ENCODE measurements at places on chromosomes 3 and 15.

DNA sequence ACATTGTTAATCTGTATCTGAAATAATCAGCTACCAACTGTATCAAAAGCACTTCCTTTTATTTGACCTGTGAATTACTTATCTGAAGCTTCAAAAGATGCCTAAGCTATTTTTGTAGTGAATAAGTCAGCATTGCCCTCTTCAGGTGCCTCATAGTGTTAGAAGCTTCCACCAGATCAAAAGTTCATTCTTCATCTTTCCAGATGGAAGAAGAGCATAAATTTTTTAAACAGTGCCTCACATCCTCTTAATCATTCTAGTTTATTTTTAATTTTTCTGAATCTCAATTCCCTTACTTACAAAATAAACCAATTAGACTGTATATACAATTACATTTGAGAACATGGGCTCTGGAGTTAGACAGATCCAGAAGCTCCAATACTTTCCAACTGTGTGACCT, 65.0 kb downstream of the MYO5A start:
- no peak for DNase-seq

DNA sequence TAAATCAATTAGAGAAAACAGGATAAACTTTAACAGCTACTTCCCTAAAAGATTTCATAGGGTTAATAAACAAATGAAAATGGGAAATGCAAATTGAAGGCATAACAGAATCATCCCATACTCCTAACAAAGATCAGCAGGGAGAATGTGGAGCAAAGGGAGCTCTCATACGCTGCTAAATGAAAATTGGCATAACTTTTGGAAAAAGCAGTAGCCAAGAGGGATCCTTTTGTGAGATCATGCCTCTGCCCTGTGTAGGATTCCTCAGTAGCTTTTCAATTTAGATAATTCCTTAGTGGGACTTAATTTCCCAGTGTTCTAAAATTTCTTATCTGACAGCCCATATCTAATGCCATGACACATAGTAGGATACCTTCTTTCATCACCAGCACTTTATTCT, 18.2 kb downstream of the NIPA2 start:
- DNase-seq: no peak

- no peak for DNase-seq
These were observed 188.6 kb downstream of the NLGN1 start for GRCh38 chr3:173586166-173586565.

GRCh38 chr3:127120851-127121647, 71.9 kb upstream of the PRR23E start:
- DNase-seq: no peak

DNA sequence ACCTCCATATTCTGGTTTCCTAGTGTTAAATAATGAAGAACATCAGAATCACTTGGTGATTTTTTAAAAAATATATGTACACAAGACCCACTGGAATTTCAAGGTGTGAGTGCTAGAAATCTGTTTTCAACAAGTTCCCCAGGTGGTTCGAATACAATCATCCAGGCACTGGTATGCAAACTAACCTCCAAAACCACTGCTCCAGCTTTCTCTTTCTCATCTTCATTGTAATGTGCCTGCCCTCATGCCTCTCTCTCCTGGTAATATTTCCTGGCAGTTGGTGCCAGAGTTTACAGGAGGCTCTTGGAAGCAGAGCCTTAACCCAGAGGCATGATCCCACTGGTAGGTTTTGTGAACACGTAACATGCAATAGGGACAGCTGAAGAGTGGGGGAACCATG, 163.1 kb upstream of the MANF start:
- DNase-seq: no peak

- DNase-seq: peak; percentile 94
These were observed 202.8 kb downstream of the TP63 start for GRCh38 chr3:189833996-189834395.

GRCh38 chr3:49265661-49266386, 11.2 kb downstream of the C3orf62 start:
- no peak for DNase-seq

- DNase-seq: no peak
These were observed 16.2 kb downstream of the NEDD4 start for GRCh38 chr15:55977231-55977630.

DNA sequence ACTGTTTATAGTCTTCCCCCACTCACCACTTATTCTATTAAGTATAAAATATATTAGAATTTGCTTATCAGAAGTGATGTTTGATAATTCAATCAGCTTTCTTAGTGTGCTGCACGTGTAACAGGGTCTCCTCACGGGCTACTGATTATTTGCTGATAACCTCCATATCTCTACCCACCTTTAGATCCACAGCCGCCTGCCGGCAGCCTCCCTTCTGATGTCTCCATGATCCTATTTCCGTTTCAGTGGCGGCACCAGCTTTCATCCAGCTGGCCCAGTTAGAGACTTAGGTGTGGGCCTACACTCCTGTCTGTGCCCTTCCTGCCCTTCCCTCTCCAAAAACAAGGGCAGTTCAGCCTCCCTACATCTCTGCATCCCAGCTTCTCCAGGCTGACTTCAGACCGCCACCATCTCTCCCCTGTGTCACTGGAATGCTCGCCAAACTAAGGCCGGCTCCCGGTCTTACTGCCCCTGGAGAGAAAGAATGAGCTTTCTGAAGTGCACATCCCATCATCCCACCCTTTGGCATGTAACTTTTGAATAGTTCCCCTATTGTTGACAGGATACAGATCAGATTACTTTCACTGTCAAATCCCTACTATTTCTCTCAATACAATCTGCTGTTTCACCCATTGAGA, 76.6 kb upstream of the PRTG start:
- DNase-seq: no peak

DNA sequence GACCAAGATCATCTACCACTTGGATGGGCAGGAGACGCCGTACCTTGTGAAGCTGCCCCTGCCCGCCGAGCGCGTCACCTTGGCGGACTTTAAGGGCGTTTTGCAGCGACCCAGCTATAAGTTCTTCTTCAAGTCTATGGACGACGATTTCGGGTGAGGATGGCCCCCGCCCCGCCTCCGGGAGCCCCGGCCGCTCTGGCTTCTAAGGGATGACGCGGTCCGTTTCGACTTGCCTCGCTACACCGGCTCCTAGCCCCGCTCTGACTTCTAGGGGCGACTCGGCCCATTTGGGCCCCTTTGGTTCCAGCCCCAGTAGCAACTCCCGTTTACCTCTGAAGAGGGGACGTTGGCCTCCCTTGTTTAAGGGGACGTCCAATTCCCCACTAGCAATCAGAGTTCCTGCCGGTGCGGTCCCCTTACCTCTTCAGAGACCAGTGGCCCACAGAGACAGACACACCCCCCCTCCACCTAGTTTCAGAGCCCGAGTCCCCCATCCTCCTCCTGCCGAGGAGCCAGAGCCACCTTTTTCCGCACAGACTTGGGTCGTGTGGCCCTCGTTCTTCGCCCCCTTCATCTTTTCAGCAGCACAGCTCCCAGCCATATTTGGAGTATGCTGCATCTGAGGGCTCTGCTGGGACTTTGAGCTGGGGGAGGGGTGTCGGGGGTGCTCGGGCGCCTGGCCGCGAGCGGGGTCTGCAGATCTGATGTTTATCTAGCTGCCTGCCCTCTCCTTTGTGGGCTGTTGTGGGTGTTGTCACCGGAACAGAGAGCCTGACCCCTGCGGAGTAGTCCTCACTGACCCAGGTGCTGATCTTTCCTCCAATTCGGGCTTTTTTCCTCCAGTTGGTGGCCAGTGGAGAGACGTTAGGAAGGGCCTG, 706 bp downstream of the DVL3 start:
- peak; percentile 52 for DNase-seq

DNA sequence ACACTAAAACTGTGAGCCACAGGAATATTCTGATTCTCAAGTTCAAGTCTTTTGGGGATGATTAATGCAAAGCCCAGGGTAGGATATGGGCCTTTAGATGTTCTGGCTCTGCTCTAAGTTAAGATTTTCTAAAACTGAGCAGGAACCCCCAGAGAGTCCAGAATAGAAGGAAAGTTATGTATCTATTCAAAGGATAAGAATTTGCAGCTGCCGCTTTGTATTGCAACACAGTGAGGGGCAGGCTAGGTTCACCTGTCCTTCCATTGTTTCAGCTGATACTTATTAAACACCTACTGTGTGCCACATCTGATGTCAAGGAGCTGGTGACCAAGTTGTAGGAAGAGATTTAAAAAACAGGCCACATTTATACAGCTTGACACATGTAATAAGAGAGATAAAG, 290.4 kb downstream of the MAGI1 start:
- DNase-seq: no peak

DNA sequence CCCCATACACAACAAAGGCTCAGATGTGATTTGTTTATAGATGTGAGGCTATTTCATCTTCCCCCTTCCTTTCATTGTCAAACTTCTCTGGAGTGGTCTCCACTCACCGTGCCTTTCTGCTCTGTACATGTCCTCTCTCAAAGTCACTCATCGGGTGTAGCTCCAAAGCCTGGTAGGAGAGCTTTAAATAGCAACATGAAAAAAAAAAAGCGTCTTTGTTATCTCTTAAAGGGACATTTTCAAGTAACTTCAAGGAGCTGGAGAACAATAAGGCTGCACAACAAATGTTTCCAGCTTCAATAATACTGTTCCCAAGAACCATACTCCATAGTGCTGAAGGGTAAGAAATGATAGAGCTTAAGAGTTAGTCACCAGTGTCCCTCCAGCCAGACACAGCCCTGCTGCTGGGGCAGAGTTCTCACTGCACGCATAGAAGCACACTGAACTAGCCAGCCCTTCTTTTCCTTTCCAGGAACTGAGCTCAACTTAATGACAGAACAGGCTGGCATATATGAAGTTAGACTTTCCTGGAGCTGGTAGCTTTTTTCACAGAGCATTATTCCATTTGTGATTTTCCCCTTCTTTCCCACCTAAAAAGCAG, 8.1 kb downstream of the FBXO40 start:
- no peak for DNase-seq

DNA sequence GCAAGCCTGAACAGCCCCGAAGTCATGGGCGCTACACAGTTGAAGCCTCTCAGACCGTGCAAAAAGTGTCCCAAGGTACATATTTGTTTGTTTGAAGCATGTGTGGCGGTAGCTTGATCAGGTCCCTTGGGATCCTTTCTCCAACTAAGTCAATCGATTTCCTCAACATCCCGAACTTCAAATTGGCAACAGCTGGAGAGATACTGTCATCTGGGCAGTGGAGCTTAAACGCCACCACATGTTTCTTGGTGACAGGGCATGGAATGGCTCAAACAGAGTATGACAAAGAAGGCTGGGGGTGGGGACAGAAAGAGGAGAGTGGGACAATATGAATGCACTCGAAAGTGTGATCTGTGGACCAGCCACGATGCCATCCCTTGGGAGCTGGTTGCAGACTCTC, 84.9 kb upstream of the PSMD6 start:
- DNase-seq: peak; percentile 79

GRCh38 chr3:71692139-71692538, 33.1 kb downstream of the EIF4E3 start:
- DNase-seq: no peak

- DNase-seq: no peak
These were observed 34.4 kb downstream of the FAM240A start for GRCh38 chr3:46646700-46647099.

DNA sequence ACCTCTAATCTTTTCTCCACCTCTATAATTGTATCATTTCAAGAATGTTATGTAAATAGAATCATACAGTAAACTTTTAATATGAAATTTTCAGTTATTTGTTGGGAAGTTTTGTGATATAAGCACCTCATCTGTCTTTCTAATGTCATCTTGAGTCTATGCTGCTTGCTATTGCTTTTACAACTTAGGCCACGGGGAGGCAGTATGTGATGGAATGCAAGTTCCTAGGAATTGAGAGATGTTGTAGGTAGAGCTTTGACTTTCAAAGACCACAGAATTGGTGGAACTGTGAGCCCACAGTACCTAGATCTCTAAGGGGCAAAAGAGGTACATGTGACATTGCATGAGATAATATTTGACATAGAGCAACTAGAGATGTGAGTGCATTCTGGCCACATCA, 328.3 kb downstream of the MFSD1 start:
- DNase-seq: no peak

- peak; percentile 30 for DNase-seq
These were observed 68.0 kb upstream of the HES1 start for GRCh38 chr3:194067949-194068362.

All from NCI-H2171 treated with DMSO at 0.1 percent for 48 hours (cell line).